DMS79 treated with DMSO at 0.1 percent for 48 hours (cell line): ENCODE measurements at places on chromosomes 7 and 10.

GRCh38 chr7:142616121-142616643 is 133.1 kb upstream of the PRSS1 start:
- no peak for DNase-seq

DNA sequence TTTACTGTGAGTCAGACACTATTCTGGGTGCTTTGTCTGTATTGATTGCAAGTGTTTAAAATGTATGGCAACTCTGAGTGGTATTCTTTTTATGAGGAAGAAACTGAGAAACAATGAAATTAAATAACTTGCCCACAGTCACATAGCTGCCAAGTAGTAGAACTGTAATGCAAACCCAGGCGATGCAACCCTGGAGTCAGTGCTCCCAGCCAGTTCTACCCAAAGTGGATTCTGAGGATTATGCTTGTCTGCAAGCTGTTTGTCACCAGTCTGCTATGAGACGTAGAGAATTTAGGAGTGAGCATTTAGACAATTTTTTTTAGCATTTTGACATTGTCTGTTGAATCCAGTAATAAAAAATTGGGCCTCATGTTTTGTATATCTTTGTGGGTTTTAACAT is 306.0 kb upstream of the LRGUK start:
- DNase-seq: peak; percentile 68

DNA sequence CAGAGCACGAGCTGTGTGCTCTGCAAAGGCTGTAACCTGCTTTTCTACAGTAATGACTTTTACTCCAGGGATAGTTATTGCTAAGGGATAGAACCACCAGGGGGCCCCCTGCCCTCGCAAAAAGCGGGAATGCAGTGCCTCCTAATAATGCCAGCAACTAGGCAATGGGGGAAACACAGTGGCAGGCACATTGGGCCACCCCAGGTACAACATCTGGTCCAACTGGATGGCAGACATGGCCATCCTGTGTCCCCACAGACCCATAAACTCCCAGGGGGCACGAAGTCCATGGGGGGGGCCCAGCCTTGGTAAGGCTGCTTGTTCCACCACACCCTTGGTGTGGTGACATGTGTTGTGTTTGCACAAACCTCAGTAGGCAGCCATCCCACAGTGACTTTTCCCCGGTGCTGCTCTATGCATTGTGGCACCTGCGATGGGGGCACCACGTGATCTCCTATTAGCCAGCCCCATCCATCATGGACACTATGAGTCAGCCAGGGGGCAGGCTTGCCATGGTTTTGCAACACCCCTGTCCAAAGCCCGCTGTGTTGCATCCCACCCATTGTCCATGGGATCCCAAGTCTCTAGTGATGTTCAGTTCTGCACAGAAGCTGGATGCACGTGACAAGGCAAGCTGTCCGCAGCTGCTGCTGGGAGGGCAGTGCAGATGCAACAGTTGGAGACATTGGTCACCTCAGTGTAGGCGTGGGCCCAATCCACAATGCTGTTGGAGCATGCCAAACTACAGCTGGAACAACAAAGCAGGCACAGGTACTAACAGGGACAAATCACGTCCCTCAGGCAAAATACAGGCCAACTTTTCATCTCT is 84.0 kb downstream of the ANLN start:
- no peak for DNase-seq

GRCh38 chr7:94481279-94481678 is 28.3 kb upstream of the CASD1 start:
- DNase-seq: no peak

GRCh38 chr7:24297362-24297761 is 13.4 kb downstream of the NPY start:
- DNase-seq: no peak

DNA sequence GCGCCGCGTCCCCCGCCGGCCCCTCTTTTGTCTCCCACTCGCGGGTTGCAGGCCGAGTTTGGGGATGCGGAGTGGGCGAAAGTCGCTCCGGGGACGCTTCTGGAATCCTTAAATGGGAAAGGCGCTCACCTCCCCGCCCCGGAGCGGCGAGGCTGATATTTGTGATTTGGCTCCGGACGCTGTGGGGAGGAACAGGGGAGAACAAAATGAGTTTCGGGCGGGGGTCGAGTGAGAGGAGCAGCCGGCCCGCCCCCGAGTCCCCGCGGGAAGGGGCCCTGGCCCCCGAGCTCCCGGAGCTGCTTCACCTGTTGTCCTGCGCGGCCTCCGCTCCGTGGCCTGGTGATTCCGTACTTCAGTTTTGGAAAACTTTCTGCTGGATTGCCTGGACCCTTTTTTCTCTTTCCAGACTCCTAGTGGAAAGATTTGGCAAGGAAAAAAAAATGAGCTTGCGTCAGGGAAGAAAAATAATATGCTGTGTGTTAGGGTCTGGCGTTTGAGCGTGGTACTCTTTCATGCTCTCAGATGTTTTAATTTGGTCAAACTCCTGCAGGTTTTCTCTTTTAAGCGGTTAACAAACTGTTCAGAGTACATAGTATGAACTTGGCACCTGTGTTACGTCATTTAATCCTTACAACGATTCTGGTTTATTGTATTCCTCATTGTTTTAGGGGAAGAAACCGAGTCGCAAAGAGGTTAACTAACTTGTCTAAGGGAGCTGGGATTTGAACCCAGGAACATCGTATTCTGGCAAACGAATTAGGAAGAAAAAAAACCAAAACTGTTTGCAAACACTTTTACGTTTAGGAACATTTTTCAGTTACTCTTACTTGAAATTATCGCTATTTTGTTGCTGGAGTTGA is 924 bp downstream of the BMPR1A start:
- peak; percentile 12 for DNase-seq

GRCh38 chr7:141686670-141687069 is 15.3 kb downstream of the DENND11 start:
- no peak for DNase-seq

- DNase-seq: no peak
Observed at GRCh38 chr7:96676919-96677318, 32.7 kb downstream of the SEM1 start.

DNA sequence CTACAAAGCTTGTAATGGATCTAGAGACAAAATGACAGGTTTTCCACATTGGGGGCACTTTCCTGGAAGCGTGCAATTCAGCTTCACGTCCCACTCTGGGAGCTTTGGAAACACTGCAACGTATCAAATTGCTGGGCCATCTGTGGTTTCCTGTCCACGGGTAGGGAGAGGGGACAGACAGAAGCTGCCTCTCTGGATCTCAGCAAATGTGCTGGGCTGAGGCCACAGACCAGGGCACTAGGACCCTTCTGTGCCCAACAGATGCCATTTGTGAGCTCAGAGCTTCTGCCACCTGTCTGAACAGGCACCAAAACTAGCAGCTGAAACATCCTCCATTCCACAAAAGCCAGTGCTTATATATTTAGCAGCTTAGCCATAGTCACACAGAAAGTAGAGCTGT is 40.9 kb upstream of the FRMD4A start:
- DNase-seq: no peak

DNA sequence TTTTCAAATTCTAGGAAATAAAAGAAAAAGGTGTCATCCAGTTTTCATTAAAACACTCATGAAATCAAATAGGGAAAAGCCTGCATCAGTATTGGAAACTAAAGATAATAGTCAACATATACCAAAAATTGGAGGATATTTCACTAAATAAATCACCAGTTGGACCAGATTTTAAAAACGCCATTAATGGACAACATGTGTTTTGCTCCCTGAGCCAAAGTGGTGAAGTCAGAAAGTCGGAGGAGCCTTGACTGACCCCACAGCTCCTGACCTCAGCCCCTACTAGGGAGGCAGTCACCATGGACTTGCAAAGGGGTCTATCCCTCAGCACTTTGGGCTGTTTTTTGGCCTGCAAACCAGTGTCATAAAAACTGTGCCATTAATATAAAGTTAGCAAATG is 98.3 kb upstream of the SEC61G start:
- DNase-seq: no peak

DNA sequence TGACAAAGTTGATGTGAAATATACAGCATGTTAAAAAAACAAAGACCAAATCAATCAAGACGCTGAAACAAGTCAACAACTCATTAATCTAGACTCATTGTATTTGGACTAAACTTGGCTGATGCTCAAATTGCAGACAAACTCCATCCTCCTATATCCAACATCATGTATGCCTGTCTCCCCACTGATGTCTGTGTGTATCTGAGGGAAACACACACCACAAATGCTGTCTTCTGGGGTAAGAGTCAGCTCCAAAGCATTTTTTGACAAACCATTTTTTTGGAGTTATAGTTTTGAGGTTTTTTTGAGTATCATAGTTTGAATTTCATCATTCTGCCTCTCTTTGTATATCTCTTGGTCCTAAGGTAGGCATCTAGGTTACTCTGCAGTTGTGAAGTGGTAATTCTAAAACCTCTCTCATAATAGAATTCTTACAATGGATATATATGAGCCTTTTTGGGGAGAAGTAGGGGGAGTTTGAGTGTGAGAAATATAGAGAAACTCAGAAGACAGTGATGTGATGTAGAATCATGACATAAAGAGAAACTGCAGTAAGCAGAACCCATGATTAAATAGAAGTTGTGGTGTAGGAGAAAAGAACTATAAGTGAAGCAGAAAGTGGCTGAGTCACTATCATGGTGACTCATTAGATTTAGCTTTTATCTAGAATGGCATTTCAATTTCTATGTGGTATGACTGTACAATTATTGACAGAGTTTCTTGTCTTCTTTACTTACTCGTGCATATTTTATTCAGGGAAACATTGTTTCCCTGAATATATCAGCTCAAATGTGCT is 1531.1 kb upstream of the LRRTM3 start:
- no peak for DNase-seq

DNA sequence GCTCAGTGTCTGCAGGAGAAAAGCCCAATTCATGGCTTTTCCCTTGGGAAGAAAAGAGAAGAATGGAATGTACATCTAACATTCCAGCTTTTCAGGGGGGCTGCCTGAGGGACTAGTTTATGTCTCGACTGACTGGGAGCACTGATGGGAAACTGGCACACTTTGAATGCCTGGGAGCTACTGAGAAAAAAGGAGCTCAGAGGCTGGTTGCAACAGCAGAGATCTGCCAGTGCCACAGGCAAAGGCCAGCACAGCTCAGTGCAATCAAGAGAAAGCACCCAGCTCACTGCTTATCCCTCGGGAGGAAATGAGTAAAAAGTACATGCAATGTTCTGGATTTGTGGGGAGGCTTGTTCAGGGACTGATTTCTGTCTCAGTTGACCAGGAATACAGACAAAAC is 226.2 kb downstream of the COBL start:
- DNase-seq: no peak

DNA sequence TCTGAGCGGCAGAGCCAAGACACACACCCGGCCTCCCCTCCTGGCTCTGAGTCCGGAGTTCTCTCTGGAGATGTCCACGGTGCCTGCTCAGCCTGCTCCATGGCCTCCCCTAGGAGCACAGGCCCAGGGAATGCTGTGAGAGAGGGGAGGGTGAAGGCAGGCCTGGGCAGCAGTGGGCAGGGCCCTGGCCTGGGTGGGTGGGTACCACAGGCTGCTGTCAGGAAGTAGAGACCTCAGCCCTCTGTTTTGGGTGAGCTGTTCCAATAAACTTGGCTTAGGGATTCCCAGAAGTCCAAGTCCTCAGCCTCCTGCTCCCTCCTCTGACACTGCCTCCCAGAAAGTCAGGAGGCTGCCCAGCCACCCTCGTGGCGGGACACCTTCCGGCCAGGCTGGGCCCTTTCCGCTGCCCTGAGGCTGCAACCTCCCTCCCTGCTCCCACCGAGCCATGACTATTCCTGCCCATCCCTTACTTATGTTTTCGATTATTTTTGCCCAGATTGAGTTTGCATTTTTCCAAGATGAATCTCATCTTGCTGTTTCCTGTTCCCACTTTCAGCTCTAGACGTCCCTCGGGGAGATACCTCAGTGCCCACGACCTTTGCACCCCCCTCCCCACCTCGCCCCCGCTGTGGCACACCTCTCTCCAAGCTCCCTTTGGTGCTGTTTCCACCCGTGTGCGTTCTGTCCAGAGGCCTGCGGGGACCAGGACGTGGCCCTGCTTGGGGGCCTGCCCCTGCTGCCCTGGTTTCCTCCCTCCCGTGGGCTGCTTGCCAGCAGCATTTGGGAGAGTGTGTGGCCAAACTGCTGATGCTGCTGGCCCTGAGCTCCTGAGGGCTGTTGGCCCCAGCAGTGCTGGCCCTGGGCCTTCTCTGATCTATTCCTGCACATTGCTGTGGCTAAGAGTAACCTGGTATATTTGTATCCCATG is 5.8 kb upstream of the POLM start:
- no peak for DNase-seq

DNA sequence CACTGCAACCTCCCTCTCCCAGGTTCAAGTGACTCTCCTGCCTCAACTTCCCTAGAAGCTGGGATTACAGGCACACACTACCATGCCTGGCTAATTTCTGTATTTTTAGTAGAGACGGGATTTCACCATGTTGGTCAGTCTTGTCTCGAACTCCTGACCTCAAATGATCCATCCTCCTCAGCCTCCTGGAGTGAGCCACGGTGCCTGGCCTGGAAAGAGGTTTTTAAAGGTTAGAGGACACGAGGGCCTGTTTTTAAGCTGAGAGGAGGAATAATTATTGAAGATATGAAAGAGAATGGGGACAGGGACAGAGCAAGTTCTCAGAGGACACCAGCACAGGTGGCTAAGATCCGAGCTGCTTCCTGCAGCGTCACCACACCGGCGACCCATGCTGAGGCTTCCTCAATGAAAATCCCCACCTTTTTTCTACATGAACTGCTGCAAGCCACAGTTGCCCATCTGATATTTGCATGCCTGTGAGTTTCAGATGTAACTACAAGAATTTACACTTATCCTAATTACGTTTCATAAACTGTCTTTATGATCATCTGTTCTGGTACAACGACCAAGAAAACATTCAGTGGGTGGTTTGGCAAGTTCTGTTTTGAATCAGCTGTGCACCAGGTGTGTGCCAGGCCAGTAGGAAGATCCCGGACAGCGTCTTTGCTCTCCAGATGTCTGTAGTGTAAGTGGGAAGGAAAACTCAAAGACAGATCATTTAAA is 76.0 kb downstream of the HIP1 start:
- no peak for DNase-seq

- no peak for DNase-seq
Observed at GRCh38 chr10:29857843-29858701, 201.3 kb downstream of the JCAD start.

GRCh38 chr7:46133751-46134150 is 212.7 kb upstream of the IGFBP3 start:
- no peak for DNase-seq

GRCh38 chr10:78513330-78513729 is 479.7 kb downstream of the RPS24 start:
- no peak for DNase-seq

- DNase-seq: no peak
Observed at GRCh38 chr7:30322271-30323005, 38.0 kb downstream of the ZNRF2 start.

GRCh38 chr10:36452851-36453250 is 672.5 kb upstream of the ANKRD30A start:
- no peak for DNase-seq
